ENCODE measurements at places on chromosomes 5 and 9.

GRCh38 chr9:124320062-124320973 is 62.6 kb downstream of the NEK6 start:
- DNase-seq: peak; percentile 93

DNA sequence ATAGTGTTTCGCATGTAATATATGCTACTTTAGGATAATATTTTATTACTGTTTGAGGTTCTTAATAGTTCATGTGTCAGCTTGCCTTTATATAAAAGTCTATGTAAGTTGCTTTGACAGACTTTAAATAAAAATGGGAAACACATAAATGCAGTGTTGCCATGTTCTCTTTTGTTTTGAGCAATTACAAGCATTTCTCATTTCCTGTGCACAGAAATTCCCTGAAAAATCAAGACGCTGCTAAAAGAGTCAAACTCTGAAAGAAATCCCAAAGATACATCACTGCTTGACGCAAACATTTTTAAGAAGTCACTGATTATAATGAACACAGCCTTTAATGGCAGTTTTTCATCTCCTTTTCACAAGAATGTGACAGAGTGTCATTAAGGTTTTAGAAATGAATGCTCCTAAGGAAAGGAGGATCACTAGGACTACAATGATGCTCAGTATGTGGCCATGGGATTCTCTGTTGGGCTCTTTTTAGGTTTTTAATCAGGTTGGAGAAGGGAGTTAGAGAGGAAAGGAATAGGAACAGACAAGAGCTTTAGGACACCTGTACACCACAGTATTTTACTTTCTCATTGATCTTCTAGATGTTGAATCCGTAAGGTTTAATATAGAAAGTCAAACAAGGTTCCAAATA is 29.4 kb downstream of the ZCCHC7 start:
- DNase-seq: no peak

GRCh38 chr5:127206320-127207113 is 84.1 kb upstream of the MEGF10 start:
- no peak for DNase-seq

DNA sequence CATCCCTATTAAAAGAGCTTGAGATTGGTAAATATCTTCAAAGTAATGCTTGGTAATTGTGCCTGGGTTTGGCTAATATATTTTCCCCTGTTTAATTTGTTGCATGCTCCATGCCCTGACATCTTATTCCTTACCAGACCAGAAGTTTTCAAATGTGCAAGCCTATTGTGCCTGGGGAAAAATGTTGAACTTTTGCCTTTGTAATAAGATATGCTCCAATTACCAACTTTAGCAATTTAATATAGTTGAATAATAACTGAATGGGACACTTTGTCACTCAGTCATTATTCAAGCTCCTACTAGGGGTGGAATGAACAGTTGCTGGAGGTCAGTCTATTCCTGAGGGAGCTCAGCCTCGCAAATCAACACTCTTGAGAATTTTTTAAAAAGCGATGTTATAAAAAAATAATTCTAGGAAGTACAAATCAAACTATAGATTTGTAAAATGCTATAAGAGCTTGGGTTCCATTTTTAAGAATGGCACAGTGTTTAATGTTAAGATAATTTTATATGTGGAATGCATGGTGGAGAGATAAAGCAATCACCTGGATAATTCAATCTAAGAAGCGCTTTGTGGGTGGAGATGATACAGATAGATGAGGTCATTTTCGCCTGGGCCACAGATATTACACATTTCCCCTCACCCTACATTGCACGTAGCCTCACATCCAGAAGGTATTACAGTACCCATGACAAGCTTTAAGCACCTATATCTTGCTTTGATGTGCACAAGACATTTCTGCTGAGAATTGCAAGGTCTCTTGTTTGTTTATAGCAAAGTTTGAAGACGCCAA is 231.8 kb downstream of the PIK3R1 start:
- DNase-seq: no peak

- no peak for DNase-seq
Measured at GRCh38 chr9:26157411-26157810, 479.2 kb upstream of the TUSC1 start.

GRCh38 chr5:143696921-143697320 is 115.0 kb upstream of the HMHB1 start:
- DNase-seq: no peak

GRCh38 chr5:93573354-93574351 is 7.4 kb downstream of the NR2F1-AS1 start:
- DNase-seq: no peak

DNA sequence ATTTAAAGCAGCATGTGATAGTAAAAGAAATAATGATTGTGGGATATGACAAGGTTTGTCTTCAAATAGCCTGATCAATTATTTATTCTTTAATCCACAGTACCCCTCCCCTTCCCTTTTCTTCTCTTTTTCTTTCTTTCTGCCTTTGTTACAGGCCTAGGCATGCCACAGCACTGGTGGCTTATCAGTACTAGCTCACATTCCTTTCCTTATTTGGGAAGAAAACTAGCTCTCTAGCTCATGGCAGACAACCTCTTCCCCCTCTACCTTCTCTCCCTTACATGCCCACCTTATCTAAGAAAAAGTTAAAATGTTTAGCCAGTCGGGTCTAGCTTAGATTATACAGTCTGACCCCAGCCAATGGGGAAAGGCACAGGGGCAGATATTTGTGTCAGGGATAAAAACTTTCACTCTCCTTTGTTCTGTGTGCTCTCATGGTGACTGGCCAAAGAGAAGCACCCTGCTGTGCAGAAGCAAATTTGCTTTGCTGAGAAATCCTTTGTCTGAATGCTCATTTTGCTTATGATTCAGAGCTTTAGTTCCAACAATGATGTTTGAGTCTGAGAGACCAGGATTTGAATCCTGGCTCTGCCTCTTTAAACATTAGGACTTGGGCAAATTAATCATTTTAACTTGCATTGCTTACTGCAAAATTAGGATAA is 75.8 kb upstream of the CDH12 start:
- DNase-seq: peak; percentile 3

GRCh38 chr9:8140557-8140956 is 341.0 kb upstream of the DMAC1 start:
- DNase-seq: no peak

DNA sequence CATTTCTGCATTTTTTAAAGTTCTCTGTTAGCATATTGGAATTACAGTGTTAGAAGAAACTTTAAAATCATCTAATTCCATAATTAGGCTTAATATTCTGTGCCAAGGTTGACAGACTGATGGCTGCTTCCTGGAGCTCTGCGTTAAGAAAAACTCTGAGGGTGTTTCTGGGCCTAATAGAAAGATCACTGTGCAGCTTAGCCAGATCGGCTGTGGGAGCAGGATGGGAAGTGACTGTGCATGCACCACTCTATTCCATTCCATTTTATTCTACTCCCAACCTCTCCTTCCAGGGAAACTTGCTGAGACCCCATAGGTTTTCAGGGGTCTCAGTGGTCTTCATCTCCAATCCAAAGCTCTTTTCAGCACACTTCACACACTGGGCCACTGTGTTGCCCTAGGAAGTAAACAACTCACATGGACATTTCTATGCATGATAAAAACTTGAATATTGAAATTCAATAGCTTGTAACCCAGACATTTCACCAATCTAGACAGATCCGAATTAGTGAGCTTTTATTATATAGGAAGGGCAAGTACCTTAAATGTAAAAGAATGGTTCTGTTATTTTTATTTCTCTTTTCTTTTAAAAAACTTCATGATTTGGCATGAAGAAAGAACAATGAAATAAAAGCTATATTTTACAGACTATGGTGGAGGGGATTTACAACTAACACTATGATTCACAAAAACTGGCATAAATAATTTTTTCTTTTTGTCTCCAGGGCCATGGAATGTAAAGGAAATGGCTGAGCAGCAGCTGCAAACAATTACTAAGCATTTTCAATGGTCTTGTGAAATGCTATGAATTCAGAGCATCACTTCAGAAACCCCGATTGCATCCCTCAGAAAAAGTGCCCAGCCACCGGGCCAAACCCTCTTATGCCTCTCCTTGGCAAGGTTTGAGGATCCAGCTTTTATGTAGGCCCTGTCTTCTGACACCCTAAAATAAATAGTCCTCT is 51.4 kb upstream of the DAB2 start:
- no peak for DNase-seq

GRCh38 chr5:151745071-151745705 is 13.2 kb downstream of the ATOX1 start:
- no peak for DNase-seq

DNA sequence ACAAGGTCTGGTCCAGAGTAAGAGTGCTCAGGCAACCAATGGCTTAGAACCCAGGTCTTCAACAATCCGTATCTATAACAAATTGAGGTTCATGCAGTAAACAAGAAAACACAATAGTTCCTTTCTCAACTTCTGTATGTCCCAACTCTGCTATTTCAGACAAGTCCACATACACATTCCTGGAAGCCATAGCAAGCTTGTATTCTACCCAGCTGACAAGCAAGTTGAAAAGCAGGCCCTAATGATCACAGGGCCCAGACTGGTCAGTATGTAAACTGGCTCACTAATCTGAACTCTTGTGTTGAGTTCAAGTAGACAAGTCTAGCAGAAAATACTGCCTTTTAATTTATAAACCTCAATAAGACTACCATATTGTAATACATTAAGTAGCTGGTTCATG is 26.9 kb downstream of the FNIP1 start:
- no peak for DNase-seq

DNA sequence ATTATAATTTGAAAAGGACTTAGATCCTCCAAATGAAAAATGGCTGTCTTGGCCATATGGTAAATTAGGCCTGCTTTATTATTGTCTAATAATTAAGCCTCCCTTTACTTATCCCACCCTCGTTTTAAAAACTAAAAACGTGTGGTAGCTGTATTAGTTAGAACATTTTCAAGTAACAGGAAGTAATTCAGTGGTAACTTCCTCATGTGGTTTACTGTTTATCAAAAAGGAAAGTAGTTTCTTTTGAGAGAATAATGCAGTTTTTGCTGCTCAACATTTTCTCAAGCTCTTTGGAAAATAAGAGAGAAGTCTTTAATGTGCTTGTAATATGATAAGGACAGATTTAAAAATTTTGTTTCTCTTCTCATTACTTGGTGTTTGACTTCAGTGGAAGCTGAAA is 26.0 kb downstream of the ZCCHC7 start:
- DNase-seq: no peak

DNA sequence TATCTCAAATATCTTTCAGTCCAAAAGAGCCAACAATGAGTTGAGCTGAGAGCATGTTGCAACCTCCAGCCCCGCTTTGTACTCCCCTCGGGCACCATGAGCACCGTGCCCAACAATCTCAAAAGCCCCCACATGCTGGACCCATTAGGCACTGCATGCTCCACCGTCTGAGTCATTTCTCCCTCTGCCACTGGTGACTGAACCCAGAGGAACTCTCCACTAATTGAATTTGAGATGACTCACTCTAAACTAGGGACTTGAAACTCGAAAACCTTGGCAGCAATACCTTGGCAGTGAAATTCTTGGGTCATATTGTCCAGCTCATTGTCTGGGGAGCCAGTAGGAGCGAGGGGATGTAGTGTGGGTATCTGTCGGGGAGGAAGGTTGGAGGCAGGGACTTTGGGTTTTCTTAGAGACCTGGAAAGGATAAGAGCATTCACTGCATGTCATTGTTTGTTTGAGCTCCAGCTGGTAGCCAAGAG is 49.9 kb upstream of the SLIT3 start:
- peak; percentile 31 for DNase-seq

DNA sequence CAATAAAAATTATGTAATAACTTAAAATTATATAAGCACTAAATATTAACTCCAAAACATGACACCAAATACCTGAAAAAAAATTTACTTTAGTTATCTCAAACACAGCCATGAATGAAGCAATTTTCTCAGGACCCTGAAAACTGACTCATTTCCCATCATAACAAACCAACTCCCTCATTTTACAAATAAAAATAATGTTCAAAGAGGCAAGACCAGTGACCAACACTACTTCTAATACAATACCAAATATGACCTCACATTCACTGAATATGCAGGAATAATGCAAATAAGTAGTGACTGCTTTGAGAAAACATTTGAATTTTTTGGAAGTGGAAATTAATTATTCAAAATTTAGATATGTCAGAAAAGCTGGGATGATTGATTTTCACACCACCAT is 21.6 kb downstream of the FBLL1 start:
- no peak for DNase-seq

GRCh38 chr5:172178301-172178987 is 9.6 kb downstream of the STK10 start:
- no peak for DNase-seq
